ENCODE measurements at places on chromosomes 4 and X.
A peak's percentile ranks its signal among the peaks of the same experiment; 100 is the strongest.

DNA sequence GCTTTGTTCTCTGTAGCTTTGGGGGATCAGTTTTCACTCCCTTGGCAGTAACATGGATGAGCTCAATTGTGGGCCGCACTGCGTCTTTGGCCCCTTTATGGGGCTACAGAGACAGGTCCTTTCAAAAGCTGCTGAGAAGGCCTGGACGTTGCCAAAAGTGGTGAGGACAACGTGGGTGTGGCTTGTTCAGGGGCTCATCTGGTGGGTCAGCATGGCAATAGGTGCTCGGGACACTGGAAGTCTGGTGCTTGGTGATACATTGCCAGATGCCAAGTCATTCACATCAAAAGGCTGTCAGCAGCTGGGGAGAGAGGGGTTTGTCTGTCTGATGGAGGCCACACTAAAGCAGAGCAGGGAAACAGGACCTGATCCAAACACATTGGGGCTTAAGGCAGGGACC, 149.8 kb upstream of the EOLA2 start:
- no peak for DNase-seq

DNA sequence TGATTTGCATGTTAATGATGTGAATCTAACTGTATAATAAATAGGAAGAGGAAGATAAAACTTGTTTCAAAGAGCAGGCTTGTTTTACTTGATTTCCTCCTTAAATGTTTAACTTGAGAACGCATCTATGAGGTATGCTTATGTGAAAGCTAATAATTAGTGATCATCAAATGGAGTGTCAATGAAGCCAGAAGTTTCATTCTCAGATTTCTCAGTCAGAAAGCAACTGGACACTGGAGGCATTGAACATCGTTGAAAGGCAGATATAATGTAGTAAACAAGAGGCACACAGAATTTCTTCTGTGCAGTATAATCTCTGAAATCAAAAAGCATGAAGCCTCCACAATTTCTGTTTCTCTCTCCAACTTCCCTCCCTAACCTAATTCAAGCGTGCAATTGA, 672.9 kb downstream of the ADGRL3 start:
- DNase-seq, result no peak

- peak; percentile 52 for DNase-seq
Measured at GRCh38 chr4:139229534-139230039, 50.4 kb downstream of the MGARP start.

DNA sequence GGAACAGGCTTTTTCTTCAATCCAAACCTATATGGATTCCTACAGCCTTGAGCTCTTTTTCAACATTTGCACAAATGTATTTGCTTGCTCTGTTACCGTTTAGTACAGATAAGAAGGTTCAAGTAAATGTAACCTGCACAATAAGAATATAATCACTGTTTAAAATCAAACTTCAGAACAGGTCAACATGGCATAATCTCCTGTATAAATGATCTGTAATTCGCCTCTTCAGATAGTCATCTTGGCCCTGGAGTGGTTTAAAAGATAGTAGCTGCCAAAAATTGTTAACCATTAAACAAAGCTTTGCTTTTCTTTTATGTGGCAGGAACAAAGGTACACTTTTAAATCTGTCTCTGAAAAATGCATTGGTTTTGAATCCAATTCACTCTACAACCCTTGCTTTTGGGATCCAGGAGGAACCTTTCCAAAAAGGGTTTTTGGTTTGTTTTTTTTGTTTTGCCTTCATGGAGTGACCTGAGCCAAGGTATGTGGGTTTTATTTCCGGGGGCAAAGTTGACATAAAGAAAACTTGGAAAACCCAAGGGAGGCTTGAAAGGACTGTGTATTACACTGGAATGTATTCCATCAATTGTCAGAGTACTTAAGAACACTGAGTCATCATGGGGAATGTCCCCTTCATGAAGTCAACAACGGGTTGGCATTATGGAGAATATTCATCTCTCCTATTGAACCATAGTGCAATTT, 210.4 kb upstream of the HCCS start:
- DNase-seq, result no peak

GRCh38 chrX:104566681-104567501, 892 bp downstream of the IL1RAPL2 start:
- no peak for DNase-seq

DNA sequence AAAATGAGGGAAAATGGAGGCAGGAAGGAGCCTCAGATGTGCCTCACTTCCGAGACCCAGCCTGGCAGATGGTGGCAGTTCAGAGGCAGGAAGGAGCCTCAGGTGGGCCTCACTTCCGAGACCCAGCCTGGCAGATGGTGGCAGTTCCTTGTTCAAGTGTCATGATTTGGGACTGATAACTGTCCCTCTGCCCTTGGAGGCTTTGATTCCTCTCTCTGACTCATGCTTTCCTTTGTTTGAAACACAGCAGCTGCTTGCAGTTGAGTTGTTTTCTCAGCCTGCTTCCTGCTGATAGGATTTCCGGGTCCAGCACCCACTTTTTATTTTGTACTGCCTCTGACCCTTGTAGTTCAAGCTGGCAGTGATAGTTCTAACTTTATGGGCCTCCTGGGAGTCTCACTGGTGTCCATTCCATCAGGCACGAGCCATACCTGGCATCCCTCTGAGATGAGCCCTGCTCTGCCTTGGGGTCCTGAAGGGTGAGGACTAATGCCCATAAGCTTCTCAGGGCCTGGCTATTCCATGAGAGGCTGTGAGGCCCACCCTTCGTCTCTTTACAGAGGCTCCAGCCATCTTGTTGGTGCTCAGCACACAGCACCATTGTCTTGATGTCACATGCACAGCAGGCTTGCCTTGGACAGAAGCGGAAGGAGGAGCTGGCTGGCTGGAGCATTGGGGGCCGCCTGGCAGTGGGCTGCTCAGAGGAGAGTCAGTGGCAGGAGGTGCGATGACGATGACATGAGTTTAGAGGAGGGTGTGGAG, 13.0 kb downstream of the RGS12 start:
- DNase-seq, result no peak

- DNase-seq, result peak; percentile 22
Measured at GRCh38 chr4:140052050-140052449, 101.9 kb downstream of the MAML3 start.

- no peak for DNase-seq
Measured at GRCh38 chrX:38048886-38049285, 42.5 kb downstream of the SYTL5 start.

- DNase-seq, result peak; percentile 22
Measured at GRCh38 chrX:153635788-153636668, 11.0 kb upstream of the DUSP9 start.

DNA sequence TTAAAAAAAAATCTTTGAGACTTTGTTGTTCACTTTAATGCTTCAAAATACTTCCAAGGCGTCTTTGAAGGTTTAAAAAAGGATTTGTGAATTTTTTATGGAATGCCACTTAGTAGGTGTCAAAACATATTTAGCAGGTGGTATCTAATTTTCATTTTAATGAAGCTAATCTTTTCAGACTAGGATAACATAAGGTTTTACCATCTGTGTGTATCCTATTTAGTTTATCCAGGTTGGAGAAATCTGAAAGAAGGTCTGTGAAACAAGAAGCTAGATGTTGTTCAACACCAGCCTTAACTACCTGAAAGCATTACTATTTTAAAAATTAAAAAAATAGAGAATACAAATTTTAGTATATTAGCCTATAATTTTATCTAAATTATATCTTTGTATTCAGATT, 193.4 kb downstream of the GRID2 start:
- no peak for DNase-seq

- DNase-seq, result no peak
Measured at GRCh38 chr4:61877893-61878292, 677.8 kb downstream of the ADGRL3 start.

- DNase-seq, result no peak
Measured at GRCh38 chrX:42803320-42803719, 25.4 kb upstream of the PPP1R2C start.

DNA sequence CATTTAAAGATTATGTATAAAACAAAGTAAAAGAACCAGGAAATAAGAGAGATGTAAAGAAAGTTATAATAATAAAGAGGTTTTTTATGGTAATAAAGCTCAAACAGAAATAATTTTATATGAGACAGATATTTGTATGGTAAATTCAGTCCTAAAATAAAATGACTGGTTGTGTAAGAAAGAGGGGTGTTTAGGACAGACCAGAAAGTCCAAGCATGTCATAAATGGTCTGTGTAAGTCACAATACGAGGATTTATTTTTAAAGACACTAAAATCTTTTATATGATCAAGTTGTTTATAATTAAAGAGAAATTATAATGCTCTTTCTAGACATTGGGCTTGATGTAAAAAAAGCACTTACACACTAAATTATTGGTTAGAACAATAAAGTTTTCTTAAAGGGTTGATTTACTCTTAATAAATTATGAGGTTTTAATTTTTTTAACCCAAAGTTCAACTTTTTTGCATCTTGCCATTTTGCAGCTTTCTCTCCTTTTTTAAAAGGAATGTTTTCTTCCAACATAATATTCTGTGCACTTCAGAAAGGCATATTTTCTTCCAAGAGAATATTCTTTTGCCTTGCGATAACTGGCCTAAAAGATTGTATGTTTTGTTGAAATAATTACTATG, 61.9 kb upstream of the TCEAL2 start:
- DNase-seq, result no peak

GRCh38 chr4:69832326-69833030, 27.5 kb downstream of the SULT1E1 start:
- no peak for DNase-seq

DNA sequence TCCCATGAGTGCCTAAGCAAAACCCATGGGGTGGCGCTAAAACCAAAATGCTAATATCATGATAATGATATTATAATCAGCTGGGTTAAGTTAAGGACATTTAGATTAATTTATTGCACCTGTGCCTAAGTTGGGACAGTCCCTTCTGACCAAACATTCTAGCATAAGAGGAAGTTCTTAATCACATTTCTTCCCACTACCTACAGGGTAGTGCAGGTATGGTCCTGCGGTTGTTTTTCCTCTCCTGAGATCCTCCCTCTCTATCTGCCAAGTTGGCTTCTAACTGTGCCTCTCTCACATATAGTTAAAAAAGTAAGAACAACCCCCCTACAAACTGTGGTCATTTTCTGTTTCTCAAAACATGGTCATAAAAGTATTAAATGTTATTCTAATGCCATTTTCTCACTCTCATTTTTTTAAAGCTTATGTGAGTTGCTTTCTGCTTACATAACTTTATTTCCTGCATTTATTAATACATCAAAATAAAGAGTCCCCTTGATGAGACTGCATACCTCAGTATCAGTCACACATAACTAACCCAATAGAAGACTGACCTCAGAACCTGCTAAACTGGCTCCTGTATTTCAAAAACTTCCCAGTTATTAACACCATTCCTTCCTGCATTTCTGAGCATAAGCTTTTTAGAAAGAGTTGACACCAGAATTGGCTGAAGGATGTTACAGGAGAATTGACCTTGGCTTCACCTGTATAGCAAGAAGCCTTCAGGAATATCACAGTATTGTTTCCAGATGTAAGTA, 1332.5 kb downstream of the FSTL5 start:
- no peak for DNase-seq

DNA sequence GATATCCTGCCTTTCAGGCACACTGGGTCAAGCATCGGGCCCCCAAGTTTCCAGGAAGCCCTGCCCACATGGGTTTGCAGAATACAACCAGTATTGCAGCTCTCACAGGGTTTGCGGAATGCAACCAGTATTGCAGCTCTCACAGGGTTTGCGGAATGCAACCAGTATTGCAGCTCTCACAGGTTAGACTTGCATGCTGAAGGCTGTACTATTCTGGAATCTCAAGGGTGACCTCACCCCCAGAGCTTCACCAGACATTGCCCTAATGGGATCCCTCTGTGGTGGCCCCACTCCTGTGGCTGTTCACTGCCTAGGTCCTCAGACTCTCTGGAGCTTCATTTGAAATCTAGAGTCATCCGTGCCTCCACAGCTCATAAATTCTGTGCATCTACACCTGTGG, 640.7 kb upstream of the ATOH1 start:
- DNase-seq, result no peak

- no peak for DNase-seq
Measured at GRCh38 chr4:142351958-142352357, 494.1 kb downstream of the INPP4B start.

DNA sequence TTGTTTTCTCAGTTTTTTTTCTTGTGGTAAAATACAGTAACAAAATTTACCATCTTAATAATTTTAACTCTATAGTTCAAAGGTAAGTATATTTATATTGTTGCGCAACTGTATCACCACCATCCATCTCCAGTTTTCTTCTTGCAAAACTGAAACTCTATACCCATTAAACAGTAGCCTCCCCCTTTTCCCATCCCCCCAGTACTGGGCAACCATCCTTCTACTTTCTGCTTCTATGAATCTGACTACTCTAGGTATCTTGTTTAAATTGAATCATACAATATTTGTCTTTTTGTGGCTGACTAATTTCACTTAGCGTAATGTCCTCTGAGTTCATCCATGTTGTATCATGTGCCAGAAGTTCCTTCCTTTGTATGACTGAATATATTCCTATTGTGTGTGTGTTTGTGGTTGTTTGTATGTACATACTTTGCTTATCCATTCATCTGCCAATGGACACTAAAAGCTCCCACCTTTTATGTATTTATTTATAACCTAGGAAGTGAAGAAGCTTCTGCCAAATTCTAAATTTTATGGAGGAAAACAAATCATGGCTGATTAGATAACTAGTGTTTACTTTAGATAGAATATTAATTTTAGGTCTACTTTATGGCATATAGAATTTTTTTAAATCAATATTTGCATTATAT, 10.0 kb downstream of the ABHD18 start:
- no peak for DNase-seq

- peak; percentile 26 for DNase-seq
Measured at GRCh38 chr4:10747186-10747585, 62.6 kb upstream of the CLNK start.

GRCh38 chr4:151599863-151600262, 160.9 kb downstream of the GATB start:
- no peak for DNase-seq

DNA sequence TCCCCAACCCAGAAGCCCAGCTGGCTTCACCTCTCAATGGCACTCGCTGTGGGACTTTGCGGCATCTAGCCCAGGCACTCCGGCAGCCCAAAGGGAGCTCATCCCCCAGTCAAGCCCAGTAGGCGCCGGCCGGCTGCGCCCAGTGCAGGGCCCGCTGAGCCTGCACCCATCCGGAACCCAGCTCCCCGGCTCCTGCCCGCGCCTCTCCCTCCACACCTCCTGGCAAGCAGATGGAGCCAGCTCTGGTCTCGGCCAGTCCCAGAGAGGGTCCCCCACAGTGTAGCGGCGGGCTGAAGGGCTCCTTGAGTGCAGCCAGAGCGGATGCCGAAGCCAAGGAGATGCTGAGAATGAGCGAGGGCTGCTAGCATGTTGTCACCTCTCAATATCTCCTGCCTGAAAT, 116.8 kb upstream of the UGT8 start:
- no peak for DNase-seq

DNA sequence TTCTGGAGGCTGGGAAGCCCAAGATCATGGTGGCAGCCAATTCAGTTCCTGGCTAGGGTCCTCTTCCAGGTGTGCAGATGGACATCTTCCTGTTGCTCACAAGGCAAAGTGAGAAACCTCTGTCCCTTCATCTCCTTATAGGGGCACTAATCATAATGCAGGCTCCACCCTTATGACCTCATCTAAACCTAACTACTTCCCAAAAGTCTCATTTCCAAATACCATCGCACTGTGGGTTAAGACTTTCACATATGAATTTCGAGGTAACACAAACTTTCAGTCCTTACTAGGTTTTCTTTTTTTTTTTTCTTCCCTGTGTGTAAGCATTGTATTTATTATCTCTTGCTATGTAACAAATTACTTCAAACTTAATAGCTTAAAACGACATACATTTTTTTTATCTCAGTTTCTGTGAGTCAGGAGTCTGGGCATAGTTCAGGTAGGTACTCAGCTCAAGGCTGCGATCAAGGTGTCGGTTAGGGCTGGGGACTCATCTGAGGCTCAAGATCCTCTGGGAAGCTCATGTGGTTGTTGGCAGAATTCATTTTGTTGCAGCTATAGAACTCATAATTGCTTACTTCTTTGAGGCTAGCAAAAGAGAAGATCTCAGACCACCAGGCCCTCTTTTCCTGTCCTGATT, 204.7 kb upstream of the STK26 start:
- no peak for DNase-seq

Measured in GM20000 (cell line).